Tibial nerve (tissue), 4 donors: ENCODE measurements at places on chromosomes 2 and 18. TPM values are rescaled to one million over a fixed set of nuclear protein-coding genes. Genes with fewer than 3 reads are reported as not detected.

The DPP4 gene
- total RNA-seq, result 5.2 TPM

The SLC14A1 gene
- total RNA-seq, result 3.7 TPM

GRCh38 chr2:18977409-18977808 lies 381.0 kb downstream of the OSR1 start:
- no peak for DNase-seq

GRCh38 chr2:196413821-196414274 lies 225.7 kb upstream of the CCDC150 start:
- DNase-seq, result no peak

DNA sequence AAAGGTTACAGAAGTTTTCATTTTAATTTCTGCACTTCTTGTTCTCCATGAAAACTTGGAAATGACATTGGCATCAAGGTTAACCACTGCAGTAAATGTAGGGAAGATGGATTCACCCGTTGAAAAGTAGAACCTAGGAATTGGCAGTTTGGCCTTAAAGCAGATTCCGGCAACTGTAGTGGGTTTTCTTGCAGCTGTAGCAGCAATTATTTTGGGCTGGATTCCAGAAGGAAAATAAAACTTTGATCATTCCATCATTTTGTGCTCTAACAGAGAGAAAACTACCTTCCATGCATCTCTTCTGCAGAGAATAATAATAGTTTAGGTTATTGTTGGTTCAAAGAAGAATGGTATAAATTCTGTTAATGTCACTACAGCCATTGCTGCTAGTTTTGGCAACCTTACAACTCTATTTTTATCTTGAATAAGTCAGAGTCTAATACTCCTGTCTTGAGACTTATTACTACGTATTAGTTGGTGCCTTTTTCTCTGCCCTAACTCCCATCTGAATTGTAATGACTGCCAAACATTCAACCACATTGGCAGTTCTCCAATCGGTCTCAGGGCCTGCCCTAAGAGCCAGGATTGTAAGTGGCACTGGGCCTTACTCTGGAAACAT lies 178.1 kb upstream of the PIEZO2 start:
- no peak for DNase-seq

- no peak for DNase-seq
Measured at GRCh38 chr18:44723411-44723810, 42.7 kb downstream of the SETBP1 start.
